Upper lobe of right lung (tissue), 1 donor: ENCODE measurements at places on chromosomes 3 and 15. TPM values are rescaled to one million over a fixed set of nuclear protein-coding genes. Genes with fewer than 3 reads are reported as not detected.
A peak's percentile ranks its signal among the peaks of the same experiment; 100 is the strongest.

- DNase-seq, result no peak
Observed at GRCh38 chr3:39757307-39757706, 52.1 kb upstream of the MYRIP start.

SMAD6 gene
- 167 TPM for total RNA-seq

PLSCR4 gene
- total RNA-seq, result 84.1 TPM

KIF7 gene
- total RNA-seq, result 2.1 TPM

DNAH1 gene
- 11.2 TPM for total RNA-seq

DNA sequence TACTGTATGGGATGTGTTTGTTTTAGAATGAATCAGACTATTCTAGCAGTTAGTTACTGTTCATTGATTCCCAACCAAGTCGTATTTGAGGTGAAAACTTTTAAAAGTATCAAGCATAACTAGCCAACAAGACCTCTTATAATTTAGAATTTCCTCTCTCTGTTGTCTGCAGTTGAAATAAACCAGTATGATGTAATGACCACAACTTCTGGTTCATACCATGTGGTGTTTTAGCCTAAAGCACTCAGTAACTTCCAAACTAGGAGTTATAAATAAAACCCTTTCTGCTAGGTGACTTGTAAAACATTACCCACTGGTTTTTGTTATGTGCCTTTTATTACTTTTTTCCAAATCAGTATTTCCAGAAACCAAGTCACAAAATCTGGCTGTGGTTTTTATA lies 19.8 kb upstream of the P2RY12 start:
- DNase-seq, result no peak

- peak; percentile 82 for DNase-seq
Observed at GRCh38 chr15:69031013-69032001, 16.8 kb downstream of the NOX5 start.

PLXNA1 gene
- 53.5 TPM for total RNA-seq

TMEM207 gene
- total RNA-seq, result not detected

GRCh38 chr3:122148941-122149627 lies 34.4 kb upstream of the CASR start:
- no peak for DNase-seq

DNA sequence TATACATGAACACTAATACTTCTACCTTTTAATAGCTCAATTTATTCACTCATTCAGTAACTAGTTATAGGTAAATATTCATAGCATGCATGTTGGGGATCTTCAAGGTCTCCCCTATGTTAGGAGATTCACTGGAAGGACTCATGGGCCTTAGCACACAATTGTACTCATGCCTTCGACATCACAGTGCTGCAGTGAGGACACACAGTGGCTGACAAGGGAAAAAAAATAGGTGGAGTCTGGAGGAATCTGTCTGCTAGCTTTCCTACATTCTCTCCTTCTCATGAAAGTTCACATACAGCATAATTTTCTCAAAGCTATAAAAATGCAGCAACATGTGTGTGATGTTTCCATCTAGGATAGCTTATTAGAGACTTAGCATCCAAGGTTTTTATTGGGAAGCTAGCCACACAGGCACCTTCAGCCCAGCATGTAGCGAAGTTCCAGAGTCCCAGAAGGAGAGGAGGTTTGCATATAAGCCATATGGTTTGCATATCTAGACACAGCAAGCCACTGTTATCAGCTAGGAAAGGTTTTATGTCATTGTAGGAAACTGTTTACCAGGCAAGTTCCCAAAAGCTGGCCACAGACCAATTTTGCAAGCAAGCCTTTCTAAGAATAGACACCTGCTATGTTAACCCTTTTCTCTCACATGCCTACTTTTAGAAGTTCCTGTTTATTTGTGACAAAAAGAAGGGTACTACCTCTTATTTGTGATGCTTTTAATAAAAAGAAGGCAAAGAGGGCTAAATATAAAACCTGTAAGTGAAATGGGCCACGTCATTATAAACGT lies 46.4 kb downstream of the MORC1 start:
- DNase-seq, result no peak

DNA sequence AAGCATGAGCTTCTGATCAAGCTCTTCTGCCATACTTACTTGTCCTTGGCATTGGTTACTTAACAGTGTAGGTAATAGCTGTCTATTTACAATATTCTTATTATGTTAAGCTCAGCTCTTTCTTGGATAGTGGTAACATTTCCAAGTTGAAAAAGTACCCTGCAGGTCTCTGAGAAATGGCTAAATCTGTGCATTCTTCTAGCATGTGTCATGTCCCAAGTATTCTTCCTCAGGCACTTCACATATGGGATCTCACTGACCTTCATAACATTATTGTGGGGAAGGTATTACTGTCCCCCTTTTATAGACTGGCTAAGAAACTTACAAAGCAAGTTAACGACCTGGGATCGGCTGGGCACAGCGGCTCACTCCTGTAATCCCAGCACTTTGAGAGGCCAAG lies 236.1 kb downstream of the RORA start:
- DNase-seq, result no peak

- peak; percentile 36 for DNase-seq
Observed at GRCh38 chr15:68389936-68390817, 41.8 kb downstream of the ITGA11 start.

DNA sequence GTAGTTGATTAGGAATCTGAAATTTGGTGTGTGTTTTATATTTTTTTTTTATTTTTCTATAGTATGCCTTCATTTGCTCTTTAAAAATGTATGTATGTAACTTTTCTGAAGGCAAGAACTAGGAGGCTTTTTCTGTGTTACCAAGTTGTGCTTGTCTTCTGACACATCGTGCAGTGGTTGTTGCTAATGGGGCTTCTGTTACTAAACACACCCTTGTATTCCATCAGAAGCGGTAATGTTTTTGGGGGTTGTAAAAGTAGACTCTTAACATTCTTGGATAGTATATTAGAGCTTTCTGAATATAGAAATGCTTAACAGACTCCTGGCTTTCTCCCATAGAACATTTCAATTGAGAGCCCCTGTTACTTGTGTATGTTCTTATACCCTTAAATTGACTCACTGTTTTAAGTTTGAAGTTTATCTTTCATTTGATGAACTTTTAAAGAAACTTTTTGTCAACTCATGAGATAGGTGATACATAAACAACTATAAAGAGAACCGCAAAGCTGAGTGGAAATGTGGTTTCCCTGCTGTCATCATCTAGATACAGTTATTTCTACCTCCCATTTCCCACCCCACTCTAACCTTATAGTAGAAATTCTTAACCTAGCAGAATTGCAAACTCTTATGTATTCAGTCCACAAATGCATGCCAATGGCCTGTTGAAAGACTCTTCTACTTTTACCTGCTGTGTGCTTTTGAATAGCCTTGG lies 2.5 kb downstream of the TIPARP start:
- DNase-seq, result no peak

- DNase-seq, result no peak
Observed at GRCh38 chr3:39724233-39724846, 85.1 kb upstream of the MYRIP start.

TM4SF1 gene
- total RNA-seq, result 188 TPM

- no peak for DNase-seq
Observed at GRCh38 chr15:93848490-93848889, 382.9 kb upstream of the MCTP2 start.

- no peak for DNase-seq
Observed at GRCh38 chr15:38335116-38335515, 82.5 kb downstream of the SPRED1 start.

BCHE gene
- total RNA-seq, result 6.8 TPM

ZBED2 gene
- total RNA-seq, result 6.4 TPM

DNA sequence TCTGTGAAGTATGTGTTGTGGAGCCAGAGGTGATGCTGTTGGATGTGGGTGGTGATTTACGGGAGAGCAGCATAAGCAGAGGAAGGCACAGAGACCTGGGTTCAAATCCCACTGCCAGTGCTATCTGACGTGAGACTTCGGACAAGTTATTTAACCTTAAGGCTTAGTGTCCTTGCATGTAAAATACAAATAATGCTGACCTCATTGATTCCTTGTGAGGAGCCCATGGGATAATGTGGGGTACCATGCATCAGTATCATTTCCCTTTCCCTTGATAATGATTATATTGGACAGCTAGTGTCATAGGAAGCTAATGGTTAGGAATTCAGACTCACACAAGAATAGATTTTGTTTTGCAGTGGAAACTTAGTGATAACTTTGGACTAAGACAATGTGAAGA lies 141.6 kb downstream of the SLCO3A1 start:
- no peak for DNase-seq

- no peak for DNase-seq
Observed at GRCh38 chr3:10265833-10266232, 17.6 kb downstream of the TATDN2 start.

LMAN1L gene
- not detected for total RNA-seq

RTP1 gene
- total RNA-seq, result not detected

DNA sequence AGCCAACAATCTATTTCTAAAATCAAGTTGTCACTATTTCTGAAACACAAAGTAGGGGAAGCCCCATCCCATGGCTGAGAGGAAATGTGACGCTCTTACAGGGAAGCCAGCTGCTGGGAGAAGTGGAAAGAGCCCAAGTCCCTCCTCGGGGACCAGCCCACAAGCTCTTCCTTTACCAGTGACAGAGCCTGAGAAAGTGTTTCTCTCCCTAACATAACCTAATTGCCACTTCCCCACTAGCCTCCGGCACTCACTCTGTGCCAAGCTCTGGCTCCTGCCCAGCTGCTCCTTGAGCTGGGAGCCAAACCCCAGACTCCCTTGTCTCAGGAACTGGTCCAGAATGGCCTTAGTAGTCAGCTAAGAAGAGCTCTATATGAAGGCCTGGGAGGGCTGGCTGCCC lies 42.9 kb downstream of the TNFAIP8L3 start:
- DNase-seq, result peak; percentile 68

OCA2 gene
- total RNA-seq, result 0.55 TPM

GRCh38 chr15:63133786-63134185 lies 12.1 kb downstream of the LACTB start:
- DNase-seq, result no peak

DNA sequence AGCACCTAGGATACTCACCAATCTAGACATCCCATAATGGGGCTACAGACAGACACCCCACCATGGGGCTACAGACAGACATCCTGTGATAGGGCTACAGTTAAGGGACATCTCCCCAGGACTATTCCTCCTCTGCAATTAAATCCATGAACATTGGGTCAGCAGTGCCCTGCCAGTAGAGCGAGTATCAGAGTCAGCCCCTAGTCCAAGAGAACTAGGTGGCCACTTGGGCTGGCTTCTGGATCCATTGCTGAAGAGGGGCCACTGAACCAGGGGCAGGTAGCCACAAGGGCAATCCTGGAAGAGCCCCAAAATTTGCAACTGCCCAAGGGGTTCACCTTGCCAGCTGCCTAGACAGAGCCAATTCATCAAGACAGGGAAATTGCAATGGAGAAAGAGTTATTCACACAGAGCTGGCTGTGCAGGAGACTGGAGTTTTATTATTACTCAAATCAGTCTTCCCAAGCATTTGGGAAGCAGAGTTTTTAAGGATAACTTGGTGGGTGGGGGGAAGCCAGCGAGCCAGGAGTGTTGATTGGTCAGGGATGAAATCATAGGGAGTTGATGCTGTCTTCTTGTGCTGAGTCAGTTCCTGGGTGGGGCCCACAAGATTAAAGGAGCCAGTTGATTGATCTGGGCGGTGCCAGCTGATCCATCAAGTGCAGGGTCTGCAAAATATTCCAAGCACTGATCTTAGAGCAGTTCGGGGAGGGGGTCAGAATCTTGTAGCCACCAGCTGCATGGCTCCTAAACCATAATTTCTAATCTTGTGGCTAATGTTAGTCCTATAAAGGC lies 170.2 kb upstream of the SMAD3 start:
- DNase-seq, result no peak

DNA sequence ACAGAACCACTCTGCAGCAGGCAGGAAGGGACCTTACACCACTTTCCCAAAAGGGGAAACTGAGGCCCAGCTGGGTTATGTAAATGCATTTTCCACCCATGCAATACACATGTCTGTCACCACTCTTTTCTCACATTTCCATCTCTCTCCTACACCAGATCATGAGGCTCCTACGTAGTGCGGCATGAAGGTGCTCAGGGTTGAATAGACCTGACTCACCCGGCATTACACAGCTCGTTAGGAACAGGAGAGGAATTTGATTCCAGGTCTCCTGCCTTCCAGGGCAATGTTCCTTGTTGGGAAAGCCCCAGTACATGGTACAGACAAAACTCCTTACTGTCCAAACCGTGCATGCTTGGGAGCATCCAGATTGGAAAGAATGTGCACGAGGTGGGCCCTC lies 61.9 kb upstream of the DCLK3 start:
- no peak for DNase-seq

- DNase-seq, result no peak
Observed at GRCh38 chr15:90557186-90558084, 27.7 kb downstream of the CRTC3 start.

THBS1 gene
- 377 TPM for total RNA-seq

GRCh38 chr15:74043425-74044266 lies 38.7 kb downstream of the GOLGA6A start:
- DNase-seq, result no peak

DNA sequence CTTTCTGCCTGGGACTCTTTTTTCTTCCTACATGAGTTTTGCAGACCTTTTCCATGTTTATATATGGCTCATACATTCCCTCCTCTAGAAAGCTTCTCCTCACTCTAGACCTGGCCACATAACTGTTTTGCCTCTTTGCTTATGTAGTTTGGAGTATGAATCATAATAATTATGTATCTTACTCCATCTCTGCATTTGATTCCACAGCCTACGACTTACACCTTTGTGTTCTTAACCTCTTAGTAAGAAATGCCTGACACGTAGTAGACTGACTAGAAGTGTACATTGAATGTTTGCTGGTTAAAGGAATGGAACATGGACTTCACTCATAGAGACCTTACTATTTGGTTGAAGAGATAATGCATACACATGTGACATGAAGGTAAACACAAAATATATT lies 56.4 kb downstream of the MBNL1 start:
- DNase-seq, result no peak

DNA sequence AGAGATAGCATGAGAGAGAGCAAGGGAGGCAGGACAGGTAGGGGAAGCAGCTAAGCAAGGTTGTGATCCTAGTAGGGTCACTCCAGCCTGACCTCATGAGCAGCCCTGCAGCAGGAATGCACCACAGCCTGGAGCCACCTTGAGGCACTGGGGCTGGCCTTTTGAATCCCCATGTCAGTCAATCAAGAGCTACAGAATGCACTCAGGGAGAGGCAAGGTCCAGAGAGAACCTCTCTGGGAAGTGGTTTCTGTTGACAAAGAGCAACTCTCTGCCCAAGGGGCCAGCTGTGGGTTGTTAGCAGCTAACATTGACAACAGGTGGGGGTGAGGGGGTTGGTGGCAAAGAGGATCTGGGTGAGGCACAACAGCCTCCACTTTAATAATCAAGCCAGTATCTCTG lies 54.6 kb downstream of the TRANK1 start:
- no peak for DNase-seq

- DNase-seq, result no peak
Observed at GRCh38 chr15:63815796-63816533, 17.8 kb downstream of the HERC1 start.

DNA sequence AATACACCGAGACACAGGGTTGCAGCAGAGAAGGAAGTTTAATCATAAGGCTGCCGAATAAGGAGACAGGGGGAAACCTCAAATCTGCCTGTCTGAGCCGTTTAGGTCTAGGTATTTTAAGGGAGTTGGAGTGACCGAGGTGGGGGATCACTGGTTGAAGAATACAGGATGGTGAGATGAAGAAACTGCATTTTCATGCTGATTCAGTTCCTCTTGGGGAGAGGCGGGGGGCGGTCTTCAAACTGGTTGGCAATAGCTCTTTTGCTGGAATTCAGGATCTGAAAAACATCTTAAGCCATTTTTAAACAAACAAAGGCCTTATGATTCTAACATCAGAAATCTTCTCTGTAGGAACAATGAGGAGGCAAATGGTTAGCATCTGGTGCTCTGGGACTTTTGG lies 699.5 kb upstream of the CFAP20DC start:
- no peak for DNase-seq
